ENCODE measurements at places on chromosomes 1 and 21.
A peak's percentile ranks its signal among the peaks of the same experiment; 100 is the strongest.

DNA sequence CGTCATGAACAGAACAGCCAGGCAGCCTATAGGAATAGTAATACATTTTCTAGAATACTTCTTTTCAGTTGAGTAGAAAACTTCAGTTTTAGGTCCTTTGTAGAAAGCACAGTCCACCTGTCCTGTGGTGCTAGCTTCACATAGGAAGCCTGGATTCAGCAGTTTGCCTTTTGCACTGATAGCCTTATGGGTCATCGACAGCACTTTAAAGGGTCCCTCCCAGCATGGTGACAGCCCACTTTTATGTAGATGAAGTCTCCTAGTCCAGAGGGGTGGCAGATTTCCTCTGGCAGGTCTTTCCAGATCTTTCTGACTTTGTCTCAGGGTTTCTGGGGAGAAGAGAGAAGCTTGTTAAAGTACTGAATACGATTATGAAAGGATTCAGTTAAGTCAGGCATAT, 161.4 kb upstream of the TNR start:
- no peak for DNase-seq

DNA sequence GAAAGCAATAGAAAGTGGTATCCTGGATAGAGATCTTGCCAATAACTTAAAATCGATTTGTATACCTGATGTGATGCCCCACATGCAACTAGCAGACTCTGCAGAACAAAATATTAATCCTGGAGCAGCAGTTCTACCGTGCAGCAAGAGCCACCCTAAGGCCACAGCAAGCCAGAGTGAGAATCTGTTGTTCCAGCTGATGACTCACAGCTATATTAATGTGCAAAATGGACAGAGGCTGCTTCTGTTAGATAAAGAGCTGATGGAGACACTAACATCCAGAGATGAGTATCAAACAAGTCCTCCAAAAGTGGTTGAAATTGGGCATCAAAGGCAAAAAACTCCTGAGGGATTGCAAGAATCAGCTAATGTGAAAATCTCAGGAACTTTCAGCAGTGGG, 127.8 kb downstream of the MACF1 start:
- DNase-seq, result no peak

GRCh38 chr1:72847651-72848050, 565.3 kb upstream of the NEGR1 start:
- no peak for DNase-seq

GRCh38 chr1:53552981-53553733, 94.0 kb downstream of the DMRTB1 start:
- DNase-seq, result no peak

- DNase-seq, result no peak
Observed at GRCh38 chr1:70220015-70220414, 1.2 kb upstream of the SRSF11 start.

- no peak for DNase-seq
Observed at GRCh38 chr1:183070923-183071618, 47.9 kb downstream of the LAMC1 start.

GRCh38 chr1:227577500-227577899, 14.1 kb downstream of the ZNF678 start:
- DNase-seq, result no peak

DNA sequence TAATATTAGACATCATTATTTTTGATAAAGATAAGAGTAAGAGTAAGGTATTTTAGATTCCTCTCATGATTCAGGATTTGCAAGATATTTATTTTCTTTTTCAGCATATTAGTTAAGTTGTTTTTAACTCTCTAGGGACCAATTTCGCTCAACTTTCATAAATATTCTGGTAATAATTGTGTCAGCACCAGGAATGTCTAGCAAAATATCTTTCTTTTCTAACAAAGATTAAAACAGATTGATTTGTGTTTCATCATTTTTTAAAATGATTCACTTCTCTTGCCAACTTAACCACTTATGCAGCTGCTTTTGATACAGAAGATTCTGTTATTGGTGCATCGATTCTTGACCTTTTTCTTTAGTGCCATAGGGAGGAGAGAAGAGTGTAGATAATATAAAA, 172.8 kb upstream of the PTGFR start:
- DNase-seq, result no peak

- DNase-seq, result no peak
Observed at GRCh38 chr1:163912170-163912884, 590.6 kb downstream of the NUF2 start.

- DNase-seq, result no peak
Observed at GRCh38 chr1:205792961-205793673, 17.8 kb upstream of the RAB29 start.

DNA sequence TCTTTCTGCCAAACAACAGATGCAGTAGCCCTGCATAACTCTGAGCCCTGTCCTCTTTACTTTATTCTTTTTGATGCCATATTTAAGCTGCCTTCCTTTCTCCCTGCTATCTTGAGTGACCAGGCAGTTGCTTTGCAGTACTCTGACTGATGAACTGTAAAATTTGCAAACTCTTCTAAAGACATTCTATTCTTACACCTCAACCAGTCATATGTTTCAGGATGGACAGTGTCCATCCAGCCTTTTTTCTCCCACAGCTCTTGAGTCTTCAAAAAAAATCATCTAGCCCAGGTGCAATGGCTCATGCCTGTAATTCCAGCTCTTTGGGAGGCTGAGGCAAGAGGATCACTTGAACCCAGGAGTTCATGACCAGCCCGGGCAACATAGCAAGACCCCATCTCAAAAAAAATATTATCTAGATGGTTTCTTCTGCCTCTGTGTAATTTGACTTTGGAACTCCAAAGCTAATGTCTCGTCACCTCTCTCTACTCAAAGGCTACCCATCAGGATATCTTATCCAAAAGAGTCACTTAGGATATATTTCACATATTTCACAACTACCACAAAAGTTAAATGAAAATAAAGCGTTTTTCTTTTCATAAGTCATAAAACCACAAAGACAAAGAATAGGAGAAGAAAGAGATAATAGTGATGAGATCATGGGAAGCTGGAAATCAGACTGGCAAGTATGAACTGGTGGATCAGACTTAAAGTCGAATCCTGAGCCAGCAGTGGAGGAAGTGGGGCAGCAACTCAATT, 54.6 kb upstream of the IPO9 start:
- DNase-seq, result no peak

- DNase-seq, result no peak
Observed at GRCh38 chr21:29557200-29557599, 258.5 kb downstream of the BACH1 start.

GRCh38 chr1:117372863-117373412, 5.7 kb downstream of the MAN1A2 start:
- DNase-seq, result no peak

GRCh38 chr1:232271991-232272589, 357.8 kb downstream of the SIPA1L2 start:
- DNase-seq, result no peak

DNA sequence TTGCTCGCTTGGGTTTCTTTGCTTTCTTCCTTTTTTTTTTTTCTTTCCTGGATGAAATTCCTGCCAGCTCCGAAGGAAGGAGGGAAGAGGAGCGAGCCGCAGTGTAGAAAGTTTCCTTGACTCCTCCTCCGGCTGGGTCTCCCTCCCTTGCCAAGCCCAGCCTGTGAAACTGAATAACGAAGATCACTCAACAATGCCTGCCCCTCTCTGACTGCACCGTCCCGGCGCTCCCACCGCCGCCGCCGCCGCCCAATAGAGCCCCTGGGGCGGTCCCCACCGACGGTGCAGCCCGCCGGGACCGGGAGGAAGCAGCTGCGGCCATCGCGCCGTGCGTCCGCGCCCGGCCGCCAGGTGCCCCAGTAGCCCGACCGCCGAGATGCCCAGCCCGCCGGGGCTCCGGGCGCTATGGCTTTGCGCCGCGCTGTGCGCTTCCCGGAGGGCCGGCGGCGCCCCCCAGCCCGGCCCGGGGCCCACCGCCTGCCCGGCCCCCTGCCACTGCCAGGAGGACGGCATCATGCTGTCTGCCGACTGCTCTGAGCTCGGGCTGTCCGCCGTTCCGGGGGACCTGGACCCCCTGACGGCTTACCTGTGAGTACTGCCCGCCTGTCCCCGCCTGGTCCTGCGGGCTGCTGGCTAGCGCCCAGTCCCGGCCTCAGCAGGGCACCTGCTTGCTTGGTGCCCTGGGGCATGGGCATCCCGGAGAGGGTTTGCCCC, at the start of gene LGR6:
Gene LGR6 (plus strand): TSS at position 186 of the 714 bp plus-strand sequence. CDS start 191 bp downstream, at position 377.
- DNase-seq, result no peak

DNA sequence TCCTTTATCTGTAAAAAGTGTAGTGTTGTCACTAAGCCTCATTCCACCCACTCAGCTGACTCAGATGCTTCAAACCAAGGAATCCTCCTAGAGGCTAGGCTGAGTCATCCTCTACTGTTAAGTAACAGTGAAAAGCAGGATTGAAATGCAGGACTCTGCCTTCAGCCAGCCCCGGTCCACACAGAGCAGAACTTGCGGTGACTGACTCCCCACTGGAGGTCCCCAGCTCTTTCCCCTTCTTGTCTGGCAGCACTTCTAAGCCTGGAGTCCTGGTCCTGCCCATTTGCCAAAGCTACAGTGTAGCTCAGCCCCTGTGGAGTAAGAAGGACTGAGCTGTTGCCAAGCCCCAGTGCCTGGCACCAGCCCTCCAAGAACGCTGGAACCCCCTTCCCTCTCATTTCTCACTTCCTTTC, 1.7 kb downstream of the RAB7B start:
- peak; percentile 70 for DNase-seq

- no peak for DNase-seq
Observed at GRCh38 chr1:18200918-18201317, 93.3 kb downstream of the IGSF21 start.

GRCh38 chr1:33342041-33342723, 21.3 kb upstream of the A3GALT2 start:
- peak; percentile 91 for DNase-seq

GRCh38 chr1:32773018-32773763, 44.0 kb downstream of the YARS1 start:
- DNase-seq, result peak; percentile 86
